BE2C (cell line): ENCODE measurements at places on chromosomes 4 and X.

GRCh38 chrX:110277609-110278008 lies 40.3 kb downstream of the AMMECR1 start:
- no peak for DNase-seq

GRCh38 chr4:177546745-177547144 lies 104.5 kb upstream of the AGA start:
- DNase-seq: no peak

GRCh38 chr4:87239821-87240220 lies 19.4 kb upstream of the KLHL8 start:
- no peak for DNase-seq

DNA sequence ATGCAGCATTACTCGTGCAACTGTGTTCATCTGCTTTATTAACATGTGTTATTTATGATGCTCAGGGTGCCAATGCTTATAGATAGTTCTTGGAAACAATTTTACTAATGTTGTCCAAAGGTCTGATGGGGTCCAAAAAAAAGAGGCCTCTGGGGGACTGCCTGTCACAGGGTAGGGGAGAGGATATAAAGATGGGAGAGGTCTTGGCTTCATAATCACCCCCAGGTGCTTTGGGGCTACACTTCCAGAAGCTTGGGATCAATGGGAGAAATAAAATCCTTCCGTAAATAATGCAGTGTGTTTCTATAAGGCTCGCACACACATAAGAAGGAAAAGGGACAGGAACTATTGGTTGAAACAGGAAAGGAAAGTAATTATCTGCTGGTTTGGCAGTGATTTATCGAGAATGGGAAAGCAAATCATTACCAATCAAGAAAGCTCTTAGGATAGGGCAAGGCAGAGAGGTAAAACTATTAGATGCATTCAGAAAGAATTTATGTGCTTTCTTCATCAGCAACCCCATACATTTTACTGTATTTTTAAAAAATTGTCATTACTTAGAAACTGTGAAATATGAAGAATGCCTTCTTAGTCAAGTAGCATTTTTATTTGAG lies 571.3 kb downstream of the PACRGL start:
- DNase-seq: no peak

GRCh38 chr4:83558680-83559079 lies 22.8 kb downstream of the GPAT3 start:
- no peak for DNase-seq
